ENCODE measurements at places on chromosomes 12 and 14. TPM values are rescaled to one million over a fixed set of nuclear protein-coding genes. Genes with fewer than 3 reads are reported as not detected.

DNA sequence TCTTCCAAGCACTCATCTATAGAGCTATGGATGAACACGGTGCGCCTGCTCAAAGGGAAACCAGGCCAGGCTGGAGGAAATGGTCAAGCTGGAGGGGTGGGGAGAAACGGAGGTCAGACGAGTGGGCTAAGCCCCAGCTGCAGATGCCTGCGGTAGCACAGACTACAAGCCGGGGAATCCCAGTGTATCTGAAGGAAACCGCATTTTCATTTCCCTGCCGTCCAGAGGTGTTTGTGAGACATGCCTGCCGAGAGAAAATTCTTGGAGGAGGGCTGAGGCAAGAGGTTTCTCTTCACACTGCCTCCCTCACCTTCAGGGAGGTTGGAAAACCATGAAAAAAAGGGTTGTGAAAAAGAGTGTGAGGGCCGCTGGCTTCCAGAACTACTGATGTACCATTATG lies 102.0 kb upstream of the FOXN3 start:
- no peak for DNase-seq

DNA sequence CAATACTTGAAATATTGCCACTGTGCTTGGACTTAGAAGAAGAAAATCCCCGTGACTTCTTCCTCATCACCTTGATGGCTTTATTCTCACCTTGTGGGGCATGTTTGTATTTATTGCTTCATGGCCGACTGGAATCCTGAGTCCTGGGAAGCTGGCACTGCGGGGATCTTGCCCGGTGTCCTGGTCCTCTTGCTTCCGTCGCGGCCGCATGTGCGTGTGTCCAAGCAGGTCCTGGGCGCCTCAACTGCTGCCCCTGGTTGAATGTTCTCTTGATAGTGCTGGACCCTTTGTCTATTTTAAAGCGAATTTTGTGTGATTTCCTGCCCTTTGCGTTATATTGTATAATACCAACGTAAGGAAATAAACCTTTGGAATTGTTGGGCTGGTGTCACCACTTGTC lies 6.3 kb upstream of the PUS1 start:
- no peak for DNase-seq

GRCh38 chr12:69022674-69023073 lies 89.7 kb upstream of the CPM start:
- no peak for DNase-seq

GRCh38 chr12:15056218-15056617 lies 83.4 kb downstream of the PDE6H start:
- no peak for DNase-seq

XRCC3 gene
- total RNA-seq = 6.3 TPM

IFI27 gene
- total RNA-seq = 78.0 TPM

- peak; percentile 59 for DNase-seq
Observed at GRCh38 chr14:25394356-25394755, 344.4 kb upstream of the STXBP6 start.

- no peak for DNase-seq
Observed at GRCh38 chr12:50739611-50740010, 24.3 kb upstream of the ATF1 start.

GRCh38 chr12:100778967-100779590 lies 15.5 kb upstream of the ANO4 start:
- DNase-seq = no peak
